Urinary bladder (tissue), 4 donors: ENCODE measurements at places on chromosomes 4 and X.

GRCh38 chr4:100286636-100287035 is 96.4 kb upstream of the DDIT4L start:
- DNase-seq: no peak

DNA sequence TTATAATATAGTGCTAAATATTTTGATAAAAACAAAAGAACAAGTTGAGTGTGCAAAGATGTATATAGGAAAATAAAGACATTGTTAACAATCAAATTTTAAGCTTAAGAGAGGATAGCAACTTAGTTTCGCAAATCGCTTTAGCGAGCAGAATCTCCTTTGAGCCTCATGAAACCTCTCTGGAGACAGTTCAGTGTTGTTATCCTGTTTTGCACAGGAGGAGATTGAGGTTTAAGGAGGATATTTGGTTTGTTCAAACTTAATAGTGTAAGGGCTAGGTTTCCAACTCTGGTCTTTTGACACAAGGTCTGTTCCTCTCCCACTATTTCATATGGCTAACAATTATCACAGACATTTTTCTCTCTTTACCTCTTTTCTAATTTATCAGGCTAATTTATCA is 1848.5 kb upstream of the TENM3 start:
- DNase-seq: no peak

DNA sequence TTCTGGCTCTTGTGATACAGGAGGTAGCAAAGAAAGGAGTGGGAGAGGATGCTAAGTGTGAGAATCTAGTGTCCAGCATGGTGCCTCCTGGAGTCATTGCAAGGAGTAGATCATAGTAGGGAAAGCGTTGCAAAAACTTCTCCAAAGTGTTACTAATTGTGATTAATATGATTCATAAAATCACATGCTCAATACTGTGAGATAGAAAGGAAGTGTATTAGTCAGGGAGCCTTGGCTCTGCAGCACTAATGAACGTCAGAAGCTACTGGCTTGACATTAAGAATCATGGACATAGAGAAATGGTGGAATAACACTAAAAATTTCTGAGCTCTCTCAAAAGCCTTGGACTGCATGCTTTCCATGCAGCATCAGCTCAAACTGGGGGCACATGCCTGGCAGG is 299.1 kb downstream of the EVC2 start:
- no peak for DNase-seq

DNA sequence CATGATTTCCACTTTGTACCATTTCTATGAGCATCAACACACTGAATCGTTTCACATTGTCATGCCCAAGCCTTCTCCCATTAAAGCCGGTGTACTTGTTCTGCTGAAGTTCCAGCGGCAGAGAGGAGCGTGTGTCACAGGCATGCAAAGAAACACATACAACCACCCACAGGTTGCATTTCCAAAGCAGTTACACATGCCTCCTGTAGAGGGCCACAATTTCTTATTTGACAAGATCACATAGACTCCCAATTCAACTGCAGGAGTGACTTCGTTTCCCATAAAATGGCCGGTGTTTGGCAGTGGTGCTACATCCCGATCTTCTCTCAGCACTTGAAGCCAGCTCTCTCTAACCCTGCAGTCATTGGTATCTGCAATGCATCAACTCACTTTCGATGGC is 992.6 kb downstream of the NLGN4X start:
- DNase-seq: no peak

- peak; percentile 83 for DNase-seq
Observed at GRCh38 chr4:111641813-111642579, 503.3 kb upstream of the FAM241A start.

- DNase-seq: no peak
Observed at GRCh38 chr4:122822466-122822865, 4.2 kb upstream of the FGF2 start.
